ENCODE measurements at places on chromosomes 6 and 20.

DNA sequence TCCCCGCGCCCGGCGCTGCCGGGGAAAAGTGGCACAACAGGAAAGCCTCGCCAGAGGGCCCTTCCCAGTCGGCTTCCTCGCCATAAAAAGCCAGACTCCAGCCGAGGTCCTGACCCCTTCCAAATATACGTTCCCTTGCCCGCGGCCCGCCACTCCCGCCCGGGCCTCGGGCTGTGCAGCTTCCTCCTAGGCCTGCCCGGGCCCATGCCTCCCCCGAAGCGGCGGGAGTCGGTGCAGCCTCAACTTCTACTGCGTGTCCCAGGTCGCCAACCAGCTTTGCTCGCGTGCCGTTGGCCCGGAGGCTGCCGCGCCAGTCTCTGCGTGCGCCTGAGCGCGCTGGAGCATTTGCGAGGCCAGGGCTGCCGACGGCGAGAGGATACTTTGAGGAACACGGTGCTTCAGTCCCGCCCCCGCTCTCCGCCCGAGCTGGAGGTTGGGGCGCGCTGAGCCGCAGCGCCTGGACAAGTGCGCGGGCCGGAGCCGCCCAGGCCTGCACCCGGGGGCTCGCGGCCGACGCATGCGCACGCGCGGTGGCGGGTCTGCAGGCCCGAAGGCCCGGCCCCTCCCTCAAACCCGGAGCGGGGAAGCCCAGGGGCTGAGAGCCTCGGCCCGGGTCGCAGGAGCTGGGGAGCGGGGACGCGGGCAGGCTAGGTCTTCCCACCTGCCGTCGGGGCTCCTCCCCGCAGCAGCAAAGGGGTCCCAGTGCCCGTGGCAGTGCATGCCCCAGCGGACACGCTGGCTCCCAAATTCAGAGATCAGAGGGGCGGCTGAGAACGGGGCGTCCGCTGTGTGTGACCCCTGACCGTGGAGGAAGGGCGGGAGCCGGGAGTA, 10.2 kb downstream of the FOXC1 start:
- DNase-seq: no peak

GRCh38 chr6:167140589-167141474, 16.9 kb downstream of the GPR31 start:
- DNase-seq: no peak

- DNase-seq: no peak
Observed at GRCh38 chr6:77587963-77588362, 64.9 kb upstream of the MEI4 start.

- DNase-seq: no peak
Observed at GRCh38 chr6:155646443-155646842, 190.8 kb upstream of the NOX3 start.

DNA sequence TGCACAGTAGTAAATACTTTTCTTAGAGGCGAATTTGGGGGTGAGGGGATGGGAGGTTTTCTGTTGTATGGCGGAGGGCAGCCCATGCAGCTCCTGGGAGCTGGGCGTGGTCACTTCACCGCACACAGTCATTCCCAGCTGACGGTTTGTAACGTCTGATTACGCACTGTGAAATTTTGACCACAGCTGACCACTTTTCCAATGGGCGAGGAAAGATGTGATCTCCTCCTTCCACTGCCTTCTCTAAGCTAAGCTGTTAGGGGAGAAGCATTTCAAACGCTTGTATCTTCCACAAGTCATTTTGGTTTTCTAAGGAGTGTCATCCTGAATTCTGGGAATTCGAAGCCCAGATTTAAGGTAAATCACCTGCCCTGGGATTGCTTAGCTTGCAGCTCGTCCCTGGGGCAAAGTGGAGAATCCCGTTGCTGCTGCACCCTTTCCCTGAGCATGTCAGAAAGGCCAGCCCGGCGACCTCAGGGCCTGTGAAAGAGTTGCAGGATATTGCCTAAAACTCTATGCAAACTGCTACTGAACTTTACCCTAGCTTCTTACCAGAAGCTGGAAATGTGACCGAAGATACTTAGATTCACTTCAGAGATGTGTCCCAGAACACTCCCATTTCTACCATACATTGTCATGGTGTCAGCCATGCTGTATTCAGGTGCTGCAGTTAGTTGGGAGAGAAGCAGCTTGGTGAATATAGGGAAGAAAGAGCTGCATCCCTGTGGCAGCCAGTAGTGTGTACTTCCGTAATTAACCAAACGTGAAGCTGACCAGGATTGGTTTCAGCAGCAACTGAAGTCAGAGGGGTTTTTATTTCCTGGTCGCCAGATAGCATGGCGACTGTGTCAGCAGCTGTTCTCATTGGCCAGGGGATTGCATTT, 58.9 kb downstream of the RREB1 start:
- peak; percentile 88 for DNase-seq
